ENCODE measurements at places on chromosomes 3 and 15.

GRCh38 chr15:51180011-51180410 is 85.3 kb upstream of the TNFAIP8L3 start:
- DNase-seq: no peak

- DNase-seq: no peak
Observed at GRCh38 chr15:67944010-67944641, 104.3 kb upstream of the RNU6-1 start.

- DNase-seq: no peak
Observed at GRCh38 chr3:143348486-143349327, 229.1 kb downstream of the CHST2 start.

DNA sequence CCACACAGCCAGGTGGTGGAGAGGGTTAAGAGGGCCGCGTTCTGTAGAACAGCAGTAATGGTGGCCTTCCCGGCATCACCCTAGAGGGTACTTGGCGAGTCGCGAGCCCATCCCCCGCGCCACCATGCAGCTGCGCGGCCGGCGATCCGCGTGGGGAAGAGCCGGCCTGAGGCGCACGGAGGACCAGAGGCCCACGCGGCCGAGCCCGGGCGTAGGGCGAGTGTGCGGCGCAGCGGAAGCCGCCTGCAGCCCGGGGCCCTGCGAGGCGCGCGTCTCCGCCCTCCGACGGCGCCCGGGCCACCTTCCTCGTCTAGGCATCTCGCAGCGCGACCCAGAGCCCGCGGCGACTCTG is 423 bp downstream of the TKT start:
- no peak for DNase-seq

GRCh38 chr3:18234717-18235335 is 190.3 kb downstream of the SATB1 start:
- no peak for DNase-seq

- DNase-seq: no peak
Observed at GRCh38 chr3:13595485-13595884, 46.6 kb downstream of the FBLN2 start.

- DNase-seq: no peak
Observed at GRCh38 chr3:28326458-28326926, 22.0 kb upstream of the ZCWPW2 start.

GRCh38 chr3:37224879-37225278 is 50.5 kb upstream of the LRRFIP2 start:
- DNase-seq: no peak

GRCh38 chr15:86382341-86382740 is 302.7 kb downstream of the AGBL1 start:
- DNase-seq: no peak

GRCh38 chr15:78507831-78508160 is 419 bp downstream of the HYKK start:
- DNase-seq: no peak

DNA sequence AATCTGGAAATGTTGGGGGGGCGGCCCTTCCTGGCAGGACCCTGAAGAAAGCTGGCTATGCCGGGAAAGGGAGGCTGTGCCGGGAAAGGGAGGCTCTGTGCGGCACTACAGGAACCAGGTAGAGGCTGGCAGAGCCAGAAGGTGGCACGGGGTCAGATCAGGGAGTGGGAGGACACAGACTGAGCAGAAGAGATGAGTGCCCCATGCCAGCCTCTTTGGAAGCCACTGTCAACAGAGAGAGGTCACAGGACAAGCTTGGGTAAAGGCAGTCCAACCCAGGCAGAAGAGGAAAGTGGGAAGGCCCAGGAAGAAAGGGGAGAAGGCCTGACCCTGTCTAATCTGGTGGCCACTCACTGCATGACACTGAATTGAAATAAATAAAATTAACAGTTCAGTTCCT is 1.5 kb downstream of the C15orf62 start:
- no peak for DNase-seq

DNA sequence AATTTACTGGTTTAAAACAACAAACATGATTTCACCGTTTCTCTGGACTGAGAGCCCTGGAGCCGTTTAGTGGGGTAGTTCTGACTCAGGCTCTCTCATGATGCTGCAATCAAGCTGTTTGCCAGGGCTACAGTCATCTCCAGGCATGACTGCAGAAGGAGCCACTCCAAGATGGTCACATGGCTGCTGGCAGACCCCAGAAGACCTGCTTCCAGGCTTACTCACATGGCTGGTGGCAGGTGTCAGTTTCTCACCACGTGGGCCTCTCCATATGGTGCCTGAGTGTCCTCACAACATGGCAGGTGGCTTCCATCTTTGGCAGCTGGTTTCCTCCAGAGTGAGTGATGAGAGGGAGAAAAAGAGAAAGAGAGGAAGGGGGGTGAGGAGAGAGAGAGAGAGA is 378.3 kb upstream of the RGMA start:
- no peak for DNase-seq

DNA sequence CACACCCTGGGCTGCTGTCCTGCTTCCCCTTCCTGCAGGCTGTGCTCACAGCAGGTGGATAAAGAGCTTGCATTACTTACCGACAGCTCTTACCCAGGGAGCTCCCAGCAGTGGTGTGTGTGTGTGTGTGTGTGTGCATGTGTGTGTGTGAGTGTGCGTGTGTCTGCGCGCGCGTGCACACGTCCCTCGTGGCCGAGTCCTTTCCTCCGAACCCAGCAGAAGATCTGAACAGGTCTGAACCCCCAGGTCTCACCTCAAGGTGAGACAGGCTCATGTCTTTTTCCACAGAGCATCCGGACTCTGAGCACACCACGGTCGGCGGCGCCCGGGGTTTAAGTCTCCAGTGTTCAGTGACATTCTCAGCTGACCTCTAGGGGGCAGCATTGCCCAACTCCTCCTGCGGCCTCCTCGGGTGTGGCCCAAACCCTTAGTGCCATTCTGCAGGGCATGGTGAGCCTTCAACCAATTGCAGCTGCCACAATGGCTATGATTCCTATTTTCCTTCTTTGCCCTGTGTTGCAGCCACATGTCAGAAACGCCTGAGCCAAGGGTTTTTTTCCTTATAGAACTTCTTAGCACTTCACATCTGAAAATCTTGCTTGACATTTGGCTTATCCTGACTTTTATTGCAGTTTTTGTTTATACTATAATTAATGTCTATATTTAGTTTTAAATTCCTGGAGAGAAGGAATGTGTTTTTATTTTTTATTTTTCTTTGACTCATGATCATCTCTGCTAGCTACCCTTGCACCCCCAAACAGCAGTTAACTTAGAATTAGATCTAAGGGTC is 64.1 kb upstream of the KLHL25 start:
- DNase-seq: peak; percentile 30

DNA sequence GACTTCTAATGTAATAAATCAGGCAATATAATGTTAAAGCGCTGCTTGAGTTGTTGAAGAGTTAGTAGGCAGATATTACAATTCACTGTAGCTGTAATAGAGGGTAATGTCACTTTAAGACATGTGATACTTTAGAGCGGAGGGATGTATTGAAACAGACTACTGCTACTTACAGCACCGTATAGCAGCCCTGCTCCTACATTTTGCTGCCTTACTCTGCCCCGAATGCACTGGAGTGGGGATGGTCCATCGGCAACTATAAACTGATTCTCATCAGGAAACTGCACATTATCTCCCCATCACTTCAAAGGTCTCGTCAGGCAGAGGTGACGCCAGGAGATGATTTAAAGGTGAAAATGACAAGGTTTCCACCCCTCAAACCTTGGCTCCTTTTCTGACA is 349.7 kb upstream of the SUCLG2 start:
- DNase-seq: no peak

- no peak for DNase-seq
Observed at GRCh38 chr15:27214032-27214431, 243.1 kb downstream of the GABRG3 start.

GRCh38 chr3:3666664-3667063 is 132.6 kb upstream of the LRRN1 start:
- DNase-seq: no peak

DNA sequence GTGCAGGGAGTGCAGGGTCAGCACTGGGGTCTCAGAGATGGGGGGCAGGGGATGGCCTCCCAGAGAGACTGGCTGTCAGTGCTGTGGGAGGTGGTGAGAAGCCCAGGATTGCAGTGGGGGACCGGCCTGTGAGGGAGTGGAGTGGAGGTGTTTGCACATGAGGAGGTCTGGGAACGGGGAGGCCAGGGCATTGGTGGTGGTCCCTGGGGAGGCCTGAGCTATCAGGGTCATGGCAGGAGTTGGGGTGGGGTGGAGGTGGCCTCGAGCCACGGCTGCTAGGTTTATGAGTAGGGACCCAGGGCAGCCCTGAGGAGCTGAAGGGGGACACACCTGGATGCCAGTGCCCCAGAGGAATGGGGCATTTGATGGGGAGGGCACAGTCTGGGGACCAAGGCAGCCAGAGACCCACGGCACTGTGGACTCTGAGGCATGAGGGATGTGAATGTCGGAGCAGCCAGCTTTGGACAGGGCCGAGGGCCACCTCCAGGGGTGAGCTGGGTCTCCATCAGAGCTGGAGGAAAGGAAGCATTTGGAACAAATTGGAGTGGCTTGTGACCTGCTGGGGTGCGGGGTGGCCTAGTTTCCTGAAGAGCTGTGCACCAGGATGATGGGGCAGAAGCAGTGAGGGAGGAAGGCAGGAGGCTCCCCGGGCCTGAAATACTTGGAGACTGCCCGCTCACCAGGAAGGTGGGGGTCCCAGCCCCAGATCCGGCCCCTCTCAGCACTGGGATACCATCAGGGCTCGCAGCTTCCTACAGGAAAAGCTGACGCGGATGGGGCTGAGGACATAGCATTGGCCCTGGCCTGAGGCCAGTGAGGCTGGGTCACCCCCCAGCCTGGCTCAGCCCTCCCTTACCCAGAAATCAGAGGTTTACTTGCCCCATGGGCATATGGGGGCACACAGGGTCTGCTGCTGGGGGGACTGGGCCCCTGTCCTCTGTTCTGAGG is 9.5 kb upstream of the CSPG4 start:
- no peak for DNase-seq

DNA sequence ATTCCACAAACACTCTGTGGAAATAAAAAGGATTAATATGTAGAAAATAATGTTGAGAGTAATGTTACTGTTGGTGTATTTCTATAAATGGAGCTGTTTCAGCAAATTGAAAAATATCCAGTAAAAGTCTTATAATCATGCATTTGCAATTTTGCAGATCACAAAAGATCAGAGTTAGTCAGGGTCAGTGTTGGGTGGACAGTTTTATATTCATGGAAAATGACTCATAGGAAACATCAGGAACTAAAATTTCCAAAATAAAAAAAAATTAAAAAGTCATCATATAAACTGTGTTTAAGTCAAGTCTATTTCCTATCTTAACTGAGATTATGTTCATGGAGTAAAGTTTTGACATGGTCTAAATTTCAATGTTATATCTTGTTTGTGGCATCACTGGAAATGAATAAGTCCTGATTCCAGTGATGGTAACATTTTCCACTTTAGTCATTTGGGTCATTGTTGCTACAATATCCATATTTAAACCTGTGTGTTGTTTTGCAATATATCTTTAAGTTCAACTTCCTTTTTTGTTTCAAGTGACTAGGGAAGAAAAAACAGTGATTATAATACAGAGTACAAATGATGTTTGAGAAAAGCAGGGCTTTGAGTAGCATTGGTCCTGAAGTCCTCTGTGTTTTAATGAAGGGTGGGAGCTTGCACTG is 37.8 kb downstream of the MITF start:
- DNase-seq: no peak

- no peak for DNase-seq
Observed at GRCh38 chr3:194489736-194490612, 3.2 kb upstream of the ATP13A3 start.

DNA sequence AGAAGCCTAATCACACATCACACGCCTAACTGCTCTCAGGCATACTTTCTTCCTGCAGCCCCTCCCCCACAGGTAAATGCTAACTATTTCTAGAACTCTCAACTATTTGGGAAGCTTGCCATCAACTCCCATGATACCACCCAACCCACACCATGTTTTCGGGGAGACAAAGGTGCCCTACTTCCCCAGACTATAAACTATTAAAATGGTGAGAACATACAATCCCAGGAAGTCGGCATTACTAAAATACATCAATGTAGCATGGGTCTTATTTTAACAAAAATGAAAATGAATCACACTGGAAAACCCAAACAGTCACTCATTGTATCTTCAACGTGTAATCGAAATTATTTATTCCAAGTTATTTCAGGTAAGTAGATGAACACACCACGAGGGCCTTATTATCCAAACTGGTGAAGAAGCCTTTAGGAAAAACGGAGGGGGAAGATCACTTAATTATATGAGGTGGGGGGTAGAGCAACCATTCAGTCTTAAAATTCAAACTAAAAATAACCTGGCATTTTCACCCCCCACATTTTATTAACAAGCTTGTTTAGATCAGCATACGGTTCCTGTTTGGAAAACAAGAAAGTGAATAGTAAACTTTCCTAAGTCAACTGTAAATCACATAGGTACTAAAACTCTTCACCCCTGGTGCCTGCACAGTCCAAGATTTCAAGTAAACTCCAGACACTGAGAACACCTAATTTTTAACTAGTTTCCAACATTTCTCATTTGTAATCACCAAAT is 1.9 kb downstream of the TBL1XR1 start:
- DNase-seq: no peak

DNA sequence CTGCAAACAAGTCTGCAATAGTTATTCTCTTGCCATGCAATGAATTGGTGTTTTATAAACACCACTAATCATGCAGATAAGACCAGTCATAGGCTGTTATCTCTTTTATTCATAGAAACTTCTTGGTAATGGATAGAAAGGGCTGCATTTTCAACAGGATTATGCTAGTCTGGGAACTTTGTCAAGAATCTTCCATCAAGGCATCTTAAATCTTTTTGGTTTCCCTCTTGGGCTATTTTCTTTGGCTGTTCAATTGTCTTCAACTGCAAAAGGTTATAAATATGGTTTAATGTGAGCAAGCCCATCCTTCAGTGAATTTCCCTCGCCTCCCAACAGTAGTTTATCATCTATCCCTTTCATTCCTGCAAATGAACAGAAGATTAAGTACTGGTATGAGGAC is 59.0 kb upstream of the MINAR1 start:
- DNase-seq: no peak

DNA sequence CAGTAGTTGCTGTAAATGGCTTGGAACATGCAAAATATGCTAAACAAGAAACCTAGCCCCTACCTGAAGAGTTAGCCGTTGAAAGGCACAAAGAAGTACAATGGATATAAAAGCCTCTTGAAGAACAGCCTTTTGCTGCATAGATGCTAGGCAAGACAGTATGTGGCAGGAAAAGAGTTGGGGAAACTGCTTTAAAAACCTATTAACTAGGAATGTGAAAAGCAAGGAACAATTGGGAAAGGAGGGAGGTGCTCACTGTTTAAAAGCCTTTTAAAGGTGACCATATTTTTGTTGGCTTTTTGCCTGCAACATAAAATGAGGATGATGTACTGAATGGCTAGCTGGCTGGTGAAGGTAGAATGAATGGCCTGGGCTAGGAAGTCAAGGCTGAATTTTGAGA is 24.5 kb upstream of the SOX2 start:
- no peak for DNase-seq

- no peak for DNase-seq
Observed at GRCh38 chr3:89699771-89700170, 592.4 kb downstream of the EPHA3 start.

- DNase-seq: peak; percentile 17
Observed at GRCh38 chr3:127673191-127674100, 694 bp downstream of the ABTB1 start.

Data from stimulated activated CD8-positive, alpha-beta memory T cell treated with anti-CD3 and anti-CD28 coated beads, Interleukin-4, amount 100 ng/mL, for 4 hours (primary cell).